Stimulated activated CD8-positive, alpha-beta memory T cell treated with anti-CD3 and anti-CD28 coated beads, Interleukin-4, amount 100 ng/mL, for 1 hour (primary cell): ENCODE measurements at places on chromosomes 11 and 22.

DNA sequence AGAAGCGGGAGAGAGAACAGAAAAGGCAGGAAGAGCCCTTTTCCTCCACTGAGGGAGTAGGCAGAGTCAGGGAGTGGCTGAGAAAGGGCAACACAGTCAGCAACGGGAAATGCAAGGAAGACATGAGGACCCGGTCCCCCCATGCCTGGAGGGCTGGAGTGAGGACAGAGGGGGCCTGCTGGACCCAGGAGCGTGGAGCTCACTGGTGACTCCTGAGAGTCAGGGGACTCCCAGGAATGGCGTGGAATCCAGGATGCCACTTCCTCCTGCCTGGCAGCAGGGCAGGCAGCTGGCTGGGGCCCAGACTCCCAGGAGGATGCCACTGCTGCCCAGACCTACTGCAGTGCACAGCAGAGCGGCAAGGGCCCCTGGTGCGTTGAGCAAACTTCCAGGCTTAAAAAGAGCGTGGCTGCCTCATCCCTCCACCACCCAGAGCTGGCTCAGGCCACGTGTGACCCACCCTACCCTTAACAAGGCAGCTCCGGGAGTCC is 11.3 kb downstream of the C11orf21 start:
- DNase-seq, result no peak

DNA sequence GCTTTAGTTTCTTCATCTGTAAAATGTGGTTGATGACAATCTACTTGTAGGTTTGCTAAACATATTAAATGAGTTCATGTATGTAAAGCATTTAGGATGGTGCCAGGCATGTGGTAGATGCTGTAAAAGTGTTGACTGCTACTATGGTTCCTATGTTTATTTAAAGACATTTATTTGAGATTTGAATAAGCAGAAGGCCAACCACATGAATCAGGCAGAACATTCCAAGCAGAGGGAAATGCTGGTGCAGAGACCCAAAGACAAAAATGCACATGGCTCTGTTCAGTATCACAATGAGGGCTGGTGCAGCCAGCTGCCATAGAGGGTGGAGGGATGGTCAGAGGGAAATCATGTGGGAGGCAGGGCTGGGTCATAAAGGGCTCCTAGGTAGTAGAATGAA is 156.2 kb upstream of the PDGFD start:
- DNase-seq, result no peak

- DNase-seq, result no peak
Measured at GRCh38 chr11:77131560-77131959, 3.5 kb downstream of the MYO7A start.

DNA sequence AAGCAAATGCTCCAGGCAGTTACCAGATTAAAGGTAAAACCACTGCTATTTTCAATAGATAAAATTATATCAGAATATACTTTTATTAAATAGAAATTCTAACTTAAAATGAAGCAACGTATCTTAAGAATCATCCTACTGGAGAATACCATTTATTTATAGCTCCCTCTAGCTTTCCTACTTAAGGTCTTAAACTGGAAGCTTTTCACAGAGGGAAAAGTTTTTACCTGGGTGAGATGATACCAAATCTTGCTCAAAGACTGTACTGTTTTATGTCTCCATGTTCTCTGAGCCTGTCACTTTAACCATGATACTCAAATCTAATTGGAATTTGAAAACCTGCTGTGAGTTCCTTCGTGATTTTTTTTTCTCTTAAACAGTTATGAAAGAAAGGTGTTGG is 291.8 kb downstream of the AASDHPPT start:
- DNase-seq, result no peak

DNA sequence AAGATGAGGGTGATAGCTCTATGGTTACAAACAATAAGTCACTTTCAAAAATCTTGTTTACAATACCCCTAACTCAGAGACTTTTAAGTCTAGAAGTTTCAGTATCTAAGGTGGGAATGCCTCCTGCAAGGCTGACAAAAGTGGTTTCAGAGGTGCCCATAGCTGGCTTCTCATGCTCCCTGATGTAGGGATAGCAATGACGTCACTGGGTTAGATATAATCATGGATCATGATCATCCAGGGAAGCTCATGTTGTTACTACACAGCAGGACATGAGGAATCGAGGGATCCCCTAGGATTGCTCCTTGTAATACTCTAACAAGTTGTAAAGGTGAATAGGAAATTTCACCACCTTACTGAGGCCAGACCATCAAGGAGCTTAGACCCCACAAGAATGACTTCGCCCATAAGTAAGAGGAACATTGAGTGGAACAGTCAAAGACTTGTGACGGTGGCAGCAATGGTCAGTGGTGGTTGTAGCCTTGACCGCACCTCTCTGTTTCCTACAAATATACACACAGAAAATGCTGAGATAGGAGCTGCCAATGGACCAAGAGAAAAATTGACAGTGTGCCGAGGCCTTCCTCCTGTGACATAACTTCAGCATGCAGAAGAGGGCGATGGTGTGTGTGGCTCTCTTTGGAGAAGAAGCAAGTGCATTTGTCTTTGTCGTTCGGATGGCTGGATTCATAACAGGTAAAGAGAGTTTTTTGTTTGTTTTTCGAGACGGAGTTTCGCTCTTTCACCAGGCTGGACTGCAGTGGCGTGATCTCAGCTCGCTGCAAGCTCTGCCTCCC is 15.6 kb downstream of the APOL4 start:
- DNase-seq, result no peak

GRCh38 chr11:18699848-18700261 is 1.3 kb downstream of the TMEM86A start:
- DNase-seq, result no peak

DNA sequence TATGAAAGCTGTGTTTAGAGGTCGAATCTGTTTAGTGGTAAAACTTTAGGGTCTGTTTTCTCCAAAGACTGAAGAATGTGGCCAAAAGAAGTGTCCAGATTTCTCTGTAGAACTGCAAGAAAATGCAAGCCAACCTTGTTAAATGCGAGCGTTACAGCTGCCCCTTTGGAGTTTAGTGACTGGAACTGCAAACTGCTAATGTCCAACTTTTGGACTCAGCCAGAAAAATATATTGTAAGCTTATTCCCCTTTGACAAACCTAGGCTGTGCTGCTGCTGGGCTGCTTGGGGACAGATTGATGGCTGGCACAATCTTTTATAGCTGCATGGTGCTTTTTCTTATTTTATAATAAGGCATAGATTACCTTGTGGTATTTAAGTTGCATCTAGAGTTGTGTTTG is 3.9 kb downstream of the TEAD1 start:
- no peak for DNase-seq

GRCh38 chr11:44351898-44352498 is 42.1 kb upstream of the ALX4 start:
- no peak for DNase-seq
